ENCODE measurements at places on chromosomes 2 and 18.

DNA sequence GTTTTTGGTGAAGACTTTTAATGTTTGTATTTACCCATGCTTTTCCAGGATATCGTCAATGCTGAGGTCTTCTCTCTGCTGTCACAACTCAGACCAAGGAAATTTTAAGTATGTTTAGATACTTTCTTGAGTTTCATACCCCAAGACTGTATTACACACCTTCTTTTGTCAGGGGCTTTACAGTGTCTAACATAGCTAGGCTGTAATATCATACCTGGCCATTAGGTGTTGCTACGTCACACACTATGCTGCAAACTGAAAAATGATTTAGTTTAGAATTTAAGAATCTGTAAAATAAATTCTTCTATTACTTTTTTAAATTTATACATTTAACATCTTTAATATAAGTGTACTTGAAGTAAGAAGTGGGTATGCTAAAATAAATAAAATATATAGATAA, 358.4 kb upstream of the NRP2 start:
- no peak for DNase-seq

- DNase-seq, result no peak
Measured at GRCh38 chr2:6972067-6972710, 55.0 kb downstream of the RNF144A start.

DNA sequence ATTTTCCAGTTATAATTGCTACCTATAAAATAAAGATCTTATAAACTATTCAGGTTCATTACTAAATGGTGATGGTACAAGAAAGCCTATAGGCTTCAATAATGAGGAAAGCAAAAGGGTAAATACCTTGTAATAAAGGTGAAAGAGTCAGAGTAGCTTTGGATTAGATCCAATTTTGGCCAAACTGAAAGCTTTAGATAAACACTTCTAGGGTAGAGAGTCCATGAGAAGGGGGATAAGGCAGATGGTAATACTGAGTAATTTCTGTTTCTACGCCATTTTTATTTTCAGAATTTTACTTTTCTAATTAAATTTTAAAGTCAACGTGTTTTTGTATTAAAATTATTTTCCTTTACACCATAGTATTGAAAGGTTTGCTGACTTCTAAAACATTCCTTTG, 9.4 kb downstream of the CASP8 start:
- DNase-seq, result no peak

DNA sequence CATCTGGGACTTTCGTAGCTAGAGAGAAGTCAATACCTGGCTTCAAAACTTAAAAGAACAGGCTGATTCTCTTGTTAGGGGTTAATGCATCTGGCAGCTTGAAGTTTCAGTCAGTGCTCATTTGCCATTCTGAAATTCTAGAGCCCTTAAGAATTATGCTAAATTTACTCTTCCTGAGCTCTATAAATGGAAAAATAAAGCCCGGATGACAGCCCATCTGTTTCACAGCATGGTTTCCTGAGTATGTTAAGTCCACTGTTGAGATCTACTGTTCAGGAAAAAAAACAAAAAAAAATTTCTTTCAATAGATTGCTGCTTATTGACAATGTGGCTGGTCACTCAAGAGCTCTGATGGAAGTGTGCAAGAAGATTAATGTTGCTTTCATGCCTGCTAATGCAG, 101.3 kb upstream of the RPE start:
- DNase-seq, result no peak

- DNase-seq, result no peak
Measured at GRCh38 chr2:231374771-231375170, 20.7 kb upstream of the B3GNT7 start.

DNA sequence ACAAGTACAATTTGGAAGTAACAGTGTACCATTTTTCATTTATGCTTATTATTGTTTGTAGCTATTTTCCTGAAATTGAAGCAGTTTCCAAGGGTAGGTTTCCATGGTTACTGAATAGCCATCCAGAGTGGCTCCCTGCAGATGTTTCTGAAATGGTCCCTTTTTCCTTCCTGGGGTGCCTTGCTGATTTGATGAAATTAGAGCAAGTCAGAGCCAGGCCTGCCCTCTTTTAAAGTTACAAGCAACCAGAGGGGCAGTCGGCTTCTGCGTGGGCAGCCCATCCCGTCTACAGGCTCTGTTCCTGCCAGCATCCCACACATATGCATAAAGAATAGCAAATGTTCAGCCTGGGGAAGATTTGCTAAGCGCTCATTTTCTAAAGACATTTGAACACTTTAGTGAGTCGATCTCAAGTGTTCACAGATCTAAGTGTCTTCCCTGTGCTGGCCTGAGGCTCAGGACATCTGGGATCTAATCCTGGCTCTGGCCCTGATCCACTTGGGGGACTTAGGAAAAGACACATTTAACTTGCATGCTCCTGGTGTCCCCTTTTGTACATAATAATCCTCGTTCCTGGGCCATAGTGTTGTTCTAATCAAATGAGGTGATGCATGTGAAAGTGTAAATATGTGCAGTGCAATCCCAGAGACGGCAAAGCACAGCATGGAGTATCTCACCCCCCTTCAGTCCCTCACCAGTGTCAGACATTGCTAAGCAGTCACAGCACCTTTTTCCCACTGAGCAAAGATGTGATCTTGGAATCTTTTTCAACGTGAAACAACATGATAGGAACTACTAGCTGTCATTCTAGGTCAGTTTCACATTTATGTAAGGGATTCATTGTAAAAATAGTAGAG, 92.2 kb downstream of the STPG4 start:
- DNase-seq, result no peak

DNA sequence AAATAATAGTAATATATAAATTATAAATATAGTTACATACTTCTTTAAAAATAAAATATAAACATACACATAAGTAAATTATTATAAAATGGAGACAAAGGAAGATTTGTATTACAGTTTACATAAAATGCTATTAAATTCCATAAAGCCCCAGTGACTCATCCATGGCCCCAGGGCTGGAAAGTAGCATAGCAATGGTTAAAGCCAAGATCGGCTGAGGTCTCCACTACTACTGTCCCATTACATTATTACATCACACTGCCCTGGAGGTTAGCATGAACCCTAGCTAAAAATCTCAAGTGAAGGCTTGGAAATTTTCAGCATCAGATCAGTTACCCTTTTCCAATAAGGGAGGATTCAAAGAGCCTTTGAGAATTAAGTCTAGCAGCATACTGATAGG, 936.2 kb downstream of the DSC3 start:
- no peak for DNase-seq

GRCh38 chr18:21309248-21309647, 67.2 kb downstream of the GREB1L start:
- no peak for DNase-seq

GRCh38 chr18:7521226-7521856, 45.8 kb upstream of the PTPRM start:
- no peak for DNase-seq

- DNase-seq, result no peak
Measured at GRCh38 chr2:138112536-138112935, 148.3 kb downstream of the HNMT start.

DNA sequence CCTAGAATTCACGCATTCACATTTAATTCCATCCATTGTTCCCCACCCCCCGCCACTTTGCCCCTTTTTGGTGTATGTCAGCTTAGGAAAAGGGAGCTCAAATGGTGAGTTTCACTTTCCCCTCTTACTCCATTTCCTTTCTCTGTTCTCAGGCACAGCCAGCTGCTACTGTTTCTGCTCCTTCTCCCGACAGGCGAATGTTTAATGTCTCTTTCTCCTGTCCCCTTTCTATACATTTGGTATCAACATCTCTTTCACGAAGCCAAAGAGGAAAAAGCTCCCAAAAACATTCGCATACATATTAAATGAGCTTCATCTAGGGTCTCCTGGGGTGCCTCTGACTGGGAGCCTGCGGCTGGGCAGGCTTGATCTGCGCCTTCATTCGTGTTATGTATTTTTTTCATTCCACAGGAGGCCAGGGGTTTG, 124.2 kb upstream of the SATB2 start:
- DNase-seq, result no peak

DNA sequence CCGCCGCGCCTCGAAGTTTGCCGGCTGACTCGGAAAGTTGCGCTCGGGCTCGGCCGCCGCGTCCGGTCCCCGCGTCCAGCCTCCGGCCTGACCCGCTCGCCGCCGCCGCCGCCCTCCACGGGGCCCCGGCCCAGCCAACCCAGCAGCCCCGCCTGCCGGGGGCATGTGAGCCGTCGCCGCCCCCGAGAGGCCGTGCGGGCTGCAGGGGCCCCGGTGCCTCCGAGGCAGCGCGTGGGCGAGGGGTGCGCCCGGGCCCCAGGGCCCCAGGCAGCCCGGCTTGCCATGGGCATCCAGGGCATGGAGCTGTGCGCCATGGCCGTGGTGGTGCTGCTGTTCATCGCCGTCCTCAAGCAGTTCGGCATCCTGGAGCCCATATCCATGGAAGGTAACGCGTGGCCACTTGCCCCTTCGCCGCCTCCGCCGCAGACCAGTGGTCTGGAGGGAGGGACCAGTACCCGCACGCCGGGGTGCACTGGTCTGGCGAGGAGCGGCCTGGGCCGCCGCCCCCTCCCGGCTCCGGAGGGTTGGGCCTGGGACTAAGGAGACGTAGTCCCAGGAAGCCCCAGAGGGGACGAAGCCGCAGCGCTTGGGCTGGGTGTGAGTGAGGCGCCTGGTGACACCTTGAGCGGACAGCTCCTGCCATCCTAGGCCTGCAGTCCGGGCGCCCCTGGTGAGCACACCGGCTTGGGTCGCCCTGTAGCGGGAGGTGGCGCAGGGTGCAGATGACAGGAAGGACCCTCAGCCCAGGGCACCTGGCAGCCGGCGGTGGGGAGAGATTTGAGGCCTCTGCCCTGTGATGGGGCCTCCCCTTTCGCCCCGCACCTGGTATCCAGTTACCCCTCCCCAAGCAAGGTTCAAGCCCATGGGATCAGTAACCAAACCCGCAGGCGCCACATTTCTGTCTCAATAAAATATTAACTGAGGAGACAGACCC, 49.9 kb downstream of the KCNIP3 start:
- no peak for DNase-seq

GRCh38 chr2:173028141-173028540, 47.5 kb upstream of the MAP3K20 start:
- no peak for DNase-seq

GRCh38 chr2:196263181-196263747, 91.9 kb upstream of the STK17B start:
- peak; percentile 9 for DNase-seq

- DNase-seq, result no peak
Measured at GRCh38 chr18:25171334-25171733, 180.6 kb downstream of the ZNF521 start.

GRCh38 chr2:115163572-115163971, 721.1 kb downstream of the DPP10 start:
- DNase-seq, result no peak
